Endodermal cell (in vitro differentiated cells): ENCODE measurements at places on chromosomes 12 and 14.
A peak's percentile ranks its signal among the peaks of the same experiment; 100 is the strongest.

DNA sequence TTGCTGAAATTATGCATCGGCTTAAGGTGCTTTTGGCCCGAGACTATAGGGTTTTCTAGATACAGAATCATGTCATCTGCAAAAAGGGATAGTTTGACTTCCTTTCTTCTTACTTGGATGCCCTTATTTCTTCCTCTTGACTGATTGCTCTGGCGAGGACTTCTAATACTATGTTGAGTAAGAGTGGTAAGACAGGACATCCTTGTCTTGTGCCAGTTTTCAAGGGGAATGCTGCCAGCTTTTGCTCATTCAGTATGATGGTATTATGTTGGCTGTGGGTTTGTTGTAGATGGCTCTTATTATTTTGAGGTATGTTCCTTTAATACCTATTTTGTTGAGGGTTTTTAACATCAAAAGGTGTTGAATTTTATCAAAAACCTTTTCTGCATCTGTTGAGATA, 8.3 kb downstream of the BMAL2 start:
- DNase-seq, result no peak

DNA sequence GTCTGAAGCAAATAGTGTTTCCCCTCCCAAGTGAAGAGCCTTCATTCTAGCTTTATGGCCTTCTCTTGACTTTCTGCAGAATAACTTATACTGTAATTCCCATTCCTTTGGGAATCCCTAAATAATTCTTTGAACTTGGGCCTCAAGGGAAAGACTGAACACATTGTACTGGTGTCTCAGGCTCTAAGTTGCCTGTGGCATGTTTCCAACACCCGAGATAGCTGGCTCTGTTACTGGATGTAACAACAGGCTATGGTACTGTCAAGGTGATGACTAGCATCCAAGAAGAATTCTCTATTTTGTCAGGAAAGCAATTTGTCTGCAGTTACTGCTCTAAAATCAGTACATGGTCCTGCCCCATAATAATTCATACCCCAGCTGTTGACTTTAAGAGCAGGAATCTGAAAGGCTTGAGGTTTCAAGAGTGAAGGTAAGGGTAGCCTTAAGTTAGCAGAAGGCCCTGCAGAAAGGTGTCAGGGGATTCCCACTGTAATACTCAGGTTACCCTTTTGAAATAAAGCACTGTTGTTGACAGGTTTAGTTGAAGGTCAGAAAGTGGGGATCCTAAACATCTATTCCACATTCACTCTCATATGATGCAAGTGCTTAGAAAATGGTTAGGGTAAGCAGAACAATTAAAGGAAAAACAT, 5.2 kb downstream of the GPX2 start:
- DNase-seq, result no peak

- no peak for DNase-seq
Measured at GRCh38 chr14:51515611-51516010, 136.1 kb upstream of the FRMD6 start.

DNA sequence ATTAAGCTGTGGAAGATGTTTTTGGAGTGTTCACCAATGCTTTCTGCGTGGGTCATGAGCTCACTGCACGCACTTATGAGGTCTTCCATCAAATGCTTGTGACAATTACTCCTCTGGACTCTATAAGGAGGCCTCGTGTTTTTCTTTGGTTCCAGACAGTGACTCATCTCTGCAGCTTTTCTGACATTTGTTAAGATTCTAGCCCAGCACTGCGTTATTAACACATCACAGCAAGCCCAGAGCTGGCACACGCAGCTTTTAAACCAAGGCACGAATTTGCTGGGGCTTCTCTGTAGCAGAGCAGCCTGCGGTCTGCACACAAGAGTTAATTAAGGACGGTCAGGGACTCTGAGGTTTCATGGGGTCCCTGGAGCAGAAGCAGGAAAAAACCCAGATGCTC, 16.9 kb downstream of the MEG3 start:
- DNase-seq, result no peak

DNA sequence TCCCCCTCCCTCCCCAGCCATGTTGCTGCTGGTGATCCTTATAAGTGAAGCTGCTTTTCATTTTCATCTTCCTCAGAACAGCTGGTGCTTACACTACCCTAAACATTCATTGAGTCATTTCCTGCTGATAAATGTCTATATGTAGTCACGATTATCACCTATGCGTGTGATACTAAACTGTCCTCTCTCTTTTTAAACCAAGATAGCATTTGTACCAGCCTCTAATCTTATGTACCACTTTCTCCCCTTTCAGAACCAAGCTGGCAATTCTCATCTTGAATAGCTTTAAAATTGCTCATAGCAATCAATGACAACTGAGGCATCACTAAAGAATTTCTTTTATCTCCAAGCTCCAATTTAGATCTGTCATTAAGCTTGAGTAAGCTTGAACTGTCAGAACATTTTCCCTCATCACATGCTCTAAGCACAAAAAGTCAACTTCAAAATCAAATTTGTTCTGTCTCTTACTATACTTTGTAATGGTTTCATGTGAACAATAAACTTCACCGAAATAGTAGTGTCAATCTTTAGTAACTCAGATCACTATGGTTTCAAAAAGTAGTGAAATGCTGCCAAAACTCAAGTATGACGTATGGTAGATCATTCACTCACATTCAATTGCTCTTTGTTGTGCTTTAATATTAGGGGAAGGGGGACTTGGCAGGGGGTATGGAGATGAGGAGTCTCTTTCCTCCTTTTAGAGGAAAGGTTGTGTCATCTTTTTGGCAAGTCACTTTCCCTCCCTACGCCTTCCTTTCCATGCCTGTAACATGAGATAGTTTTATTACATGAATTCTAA, 178.1 kb upstream of the NOVA1 start:
- no peak for DNase-seq

GRCh38 chr12:110012137-110012536, 12.9 kb downstream of the ANKRD13A start:
- DNase-seq, result no peak

- DNase-seq, result no peak
Measured at GRCh38 chr14:68681256-68682011, 111.4 kb downstream of the ZFP36L1 start.

GRCh38 chr12:18990856-18991255, 138.7 kb upstream of the PLEKHA5 start:
- no peak for DNase-seq

- DNase-seq, result peak; percentile 2
Measured at GRCh38 chr14:61571917-61572316, 123.4 kb upstream of the HIF1A start.

- no peak for DNase-seq
Measured at GRCh38 chr12:64551676-64552075, 58.6 kb upstream of the RASSF3 start.

- peak; percentile 82 for DNase-seq
Measured at GRCh38 chr14:103427485-103428443, 42.5 kb downstream of the MARK3 start.

DNA sequence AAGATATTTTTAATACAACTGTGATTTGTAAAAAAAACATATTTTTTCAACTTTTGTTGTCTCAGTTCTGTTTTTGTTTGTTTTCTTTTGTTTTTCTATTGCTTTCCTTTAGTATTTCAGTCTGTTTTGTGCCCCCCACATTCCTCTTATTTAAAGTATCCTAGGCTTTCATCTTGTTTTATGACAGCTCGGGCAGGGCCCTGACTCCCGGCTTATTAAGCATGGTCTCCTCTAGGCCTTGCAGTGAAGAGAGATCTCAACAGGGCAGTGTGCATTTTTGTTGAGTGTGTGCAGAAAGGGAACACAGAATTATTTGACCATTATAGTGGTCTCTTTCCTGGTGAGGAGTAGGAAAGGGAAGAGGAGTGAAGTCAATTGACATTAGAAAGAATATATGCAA, 110.2 kb upstream of the SLC38A4 start:
- no peak for DNase-seq

GRCh38 chr12:65612440-65612839, 211.8 kb upstream of the HMGA2 start:
- DNase-seq, result no peak

- DNase-seq, result peak; percentile 98
Measured at GRCh38 chr12:113912760-113913329, 53.3 kb downstream of the RBM19 start.

- DNase-seq, result no peak
Measured at GRCh38 chr12:108755481-108755880, 24.2 kb upstream of the CORO1C start.

DNA sequence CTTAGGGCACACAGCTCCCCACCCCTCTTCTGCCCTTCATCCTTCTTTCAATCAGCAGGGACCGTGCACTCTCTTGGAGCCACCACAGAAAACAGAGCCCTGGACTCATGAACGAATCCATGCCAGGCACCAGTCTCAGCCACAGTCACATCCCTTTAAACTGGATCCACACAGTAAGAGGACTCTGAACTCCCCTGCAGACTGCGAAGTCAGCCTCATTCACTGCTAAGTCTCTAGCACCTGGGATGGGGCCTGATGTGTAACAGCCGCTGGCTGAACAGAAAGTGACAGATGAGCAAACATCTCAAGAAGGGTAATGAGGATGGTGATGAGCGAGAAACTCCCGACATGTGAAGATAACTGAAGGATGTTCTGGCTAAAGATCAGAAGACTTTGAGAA, 45.8 kb upstream of the IQSEC3 start:
- peak; percentile 34 for DNase-seq

DNA sequence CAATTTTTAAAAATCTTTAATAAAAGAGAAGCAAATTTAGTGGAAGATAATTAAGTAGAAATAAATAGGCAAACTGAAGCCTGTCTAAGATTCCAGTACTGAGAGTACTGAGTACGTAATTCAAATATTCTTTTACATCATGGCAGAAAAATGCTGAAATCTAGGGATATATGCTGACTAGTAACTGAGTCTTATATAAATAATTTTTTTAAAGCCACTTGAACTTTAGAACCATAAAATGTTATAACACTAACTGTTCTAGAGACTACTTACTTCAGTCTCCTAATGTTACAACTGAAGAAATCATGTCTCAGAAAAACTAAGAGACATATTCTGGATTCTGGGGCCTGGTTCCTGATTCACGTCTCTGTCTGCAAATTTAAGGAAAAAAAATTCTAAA, 230.6 kb upstream of the PLEKHG7 start:
- DNase-seq, result no peak

DNA sequence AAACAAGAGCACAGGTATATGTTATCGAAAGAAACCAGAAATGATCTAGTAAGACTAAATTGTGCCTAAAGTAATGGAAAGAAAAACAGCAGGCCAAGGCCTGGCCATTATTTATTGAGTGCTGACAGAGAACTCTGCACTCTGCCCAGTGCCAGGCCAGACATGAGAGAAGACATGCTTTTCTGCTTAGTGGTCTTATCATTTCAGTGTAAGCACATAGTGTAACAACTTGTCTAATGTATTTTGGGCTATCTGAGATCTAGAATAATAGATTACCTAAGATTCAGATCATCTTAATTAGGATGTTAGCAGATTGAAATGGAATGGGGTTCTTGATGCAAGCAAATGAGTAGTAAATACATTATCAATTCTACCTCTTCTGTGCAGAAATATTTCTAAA, 278.3 kb downstream of the AKAP6 start:
- DNase-seq, result no peak

GRCh38 chr12:96271469-96272199, 77.5 kb downstream of the ELK3 start:
- no peak for DNase-seq

DNA sequence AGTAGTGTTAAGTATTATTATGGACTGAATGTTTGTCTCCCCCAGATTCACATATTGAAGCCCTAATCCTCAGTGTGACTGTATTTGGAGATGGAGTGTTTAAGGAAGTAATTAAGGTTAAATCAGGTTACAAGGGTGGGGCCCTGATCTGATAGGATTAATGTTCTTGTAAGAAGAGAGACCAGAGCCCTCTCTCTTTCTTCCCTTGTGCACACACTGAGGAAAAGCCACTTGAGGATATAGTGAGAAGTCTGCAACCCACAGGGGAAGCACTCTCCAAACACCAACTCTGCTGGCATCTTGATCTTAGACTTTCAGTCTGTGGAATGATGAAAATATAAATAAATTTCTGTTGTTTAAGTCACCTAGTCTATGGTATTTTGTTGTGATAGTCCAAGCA, 2.2 kb upstream of the KLRG1 start:
- no peak for DNase-seq

- peak; percentile 61 for DNase-seq
Measured at GRCh38 chr12:131852551-131853299, 24.5 kb downstream of the MMP17 start.

DNA sequence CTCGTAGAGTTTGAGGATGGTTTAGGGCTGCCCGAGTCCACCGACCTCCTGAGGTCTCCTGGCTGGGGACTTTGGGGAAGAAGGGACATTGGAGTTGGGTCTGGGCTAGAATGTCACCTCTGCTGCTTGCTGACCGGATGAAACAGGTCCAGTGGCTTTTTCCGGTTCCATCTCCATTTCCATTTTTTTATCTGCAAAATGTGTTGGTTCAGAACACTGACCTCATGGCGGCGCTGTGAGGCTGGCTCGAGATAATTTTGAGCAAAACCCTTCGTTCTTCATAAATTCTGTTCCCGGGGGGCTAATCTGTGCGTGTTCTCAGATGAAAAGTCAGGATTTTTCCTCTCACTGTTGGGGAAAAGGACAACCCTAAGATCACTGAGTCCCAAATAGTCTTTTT, 11.7 kb upstream of the MYL2 start:
- peak; percentile 84 for DNase-seq

GRCh38 chr14:40674502-40674901, 932.2 kb upstream of the LRFN5 start:
- no peak for DNase-seq

- no peak for DNase-seq
Measured at GRCh38 chr12:118589162-118589561, 212.8 kb downstream of the SUDS3 start.

DNA sequence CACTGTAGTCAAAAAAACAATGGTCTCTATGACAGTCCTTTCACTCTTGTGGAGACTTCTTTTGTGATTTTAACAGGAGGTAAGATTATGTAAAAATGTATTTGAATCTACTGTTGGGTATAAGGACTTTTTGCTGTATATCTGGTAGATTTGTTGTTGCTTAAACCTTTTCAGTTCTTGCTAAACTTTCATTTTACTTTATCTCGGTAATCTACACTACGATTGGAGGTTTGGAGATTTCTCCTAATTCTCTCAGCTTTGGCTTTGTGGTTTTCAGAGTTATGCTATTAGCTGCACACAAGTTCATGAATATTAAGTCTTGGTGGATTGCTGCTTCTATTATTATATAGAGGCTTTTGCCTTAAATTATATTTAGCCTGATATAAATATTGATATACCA, 116.6 kb upstream of the HIF1A start:
- no peak for DNase-seq
